Activated CD4-positive, alpha-beta T cell treated with anti-CD3 and anti-CD28 coated beads for 48 hours (primary cell): ENCODE measurements at places on chromosomes 1 and 21.

DNA sequence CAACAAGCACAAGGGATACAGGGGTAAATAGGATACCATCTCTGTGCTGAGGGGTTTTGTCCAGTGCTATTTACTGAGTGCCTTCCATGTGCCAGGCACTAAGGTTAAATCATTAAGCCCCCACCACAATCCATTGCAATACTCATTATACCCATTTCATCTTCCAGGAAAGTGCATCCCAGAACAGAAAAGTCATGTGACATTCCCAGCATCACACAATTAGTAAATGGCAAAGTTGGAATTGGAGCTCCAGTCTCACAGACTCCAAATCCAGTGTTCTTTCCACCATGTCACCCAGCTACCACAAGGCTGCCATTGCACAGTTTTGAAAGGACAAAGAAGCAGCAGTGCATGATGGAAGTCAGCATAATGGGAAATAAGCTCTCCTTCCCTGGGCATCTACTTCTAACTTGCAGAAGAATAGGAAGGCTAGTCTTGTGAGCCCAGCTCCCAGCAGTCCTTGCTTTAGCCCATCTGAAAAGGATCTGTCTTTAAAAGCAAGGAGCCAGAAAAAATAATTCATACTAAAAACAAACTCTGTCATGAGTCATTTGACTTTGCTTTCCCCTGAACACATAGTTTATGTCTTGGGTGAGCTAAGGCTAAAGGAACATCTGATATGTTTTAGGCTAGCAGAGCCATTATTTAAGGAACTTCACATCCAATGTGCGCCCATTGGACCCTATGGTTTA, 111.4 kb upstream of the HOOK1 start:
- no peak for DNase-seq

DNA sequence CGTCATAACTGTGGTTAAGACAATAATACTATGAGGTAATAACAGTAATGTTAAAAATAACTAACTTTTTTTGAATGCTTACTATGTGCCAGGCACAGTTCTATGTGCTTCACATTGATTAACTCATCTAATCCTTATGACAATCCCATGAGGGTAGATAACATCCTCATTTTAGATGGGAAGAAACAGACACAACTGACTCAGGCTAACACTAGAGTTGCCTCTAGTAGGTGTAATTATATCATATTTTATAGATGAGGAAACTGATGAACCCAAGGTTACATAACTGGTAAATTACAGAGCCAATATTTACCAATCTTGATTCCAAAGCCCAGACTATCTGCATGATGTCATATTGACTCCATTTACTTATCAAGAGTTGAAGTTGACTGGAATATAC, 23.5 kb downstream of the SERPINC1 start:
- DNase-seq = no peak

DNA sequence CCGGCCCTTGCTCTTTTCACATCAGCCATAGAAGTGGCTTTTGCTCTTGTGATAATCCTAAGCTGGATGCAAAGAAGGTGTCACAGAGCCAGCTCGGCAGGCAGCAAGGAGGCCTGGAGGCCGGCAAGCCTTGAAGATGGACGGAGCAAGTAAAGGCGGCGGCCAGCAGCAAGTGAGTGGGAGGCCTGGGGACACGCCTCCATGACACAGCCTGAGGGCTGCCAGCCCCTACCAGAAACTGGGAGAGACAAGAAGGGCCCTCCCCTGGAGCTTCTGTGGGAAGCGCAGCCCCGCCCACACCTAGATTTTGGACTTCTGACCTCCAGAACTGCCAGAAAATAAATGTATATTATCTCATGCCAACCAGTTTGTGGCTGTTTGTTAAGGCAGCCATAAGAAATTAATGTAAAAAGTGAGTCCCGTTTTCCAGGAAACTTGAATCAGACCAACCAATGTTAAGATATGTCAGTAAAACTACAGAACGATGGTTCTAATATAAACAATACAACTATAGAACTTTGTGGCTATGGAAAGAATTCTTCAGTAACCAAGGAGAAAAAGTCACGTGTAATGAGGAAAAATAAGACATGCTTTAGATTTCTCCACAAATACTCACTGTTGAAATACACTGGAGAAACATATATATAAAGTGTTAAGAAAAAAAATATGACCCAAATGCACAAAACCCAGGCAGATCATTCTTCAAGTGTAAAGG, 49.9 kb downstream of the BACE2 start:
- no peak for DNase-seq

DNA sequence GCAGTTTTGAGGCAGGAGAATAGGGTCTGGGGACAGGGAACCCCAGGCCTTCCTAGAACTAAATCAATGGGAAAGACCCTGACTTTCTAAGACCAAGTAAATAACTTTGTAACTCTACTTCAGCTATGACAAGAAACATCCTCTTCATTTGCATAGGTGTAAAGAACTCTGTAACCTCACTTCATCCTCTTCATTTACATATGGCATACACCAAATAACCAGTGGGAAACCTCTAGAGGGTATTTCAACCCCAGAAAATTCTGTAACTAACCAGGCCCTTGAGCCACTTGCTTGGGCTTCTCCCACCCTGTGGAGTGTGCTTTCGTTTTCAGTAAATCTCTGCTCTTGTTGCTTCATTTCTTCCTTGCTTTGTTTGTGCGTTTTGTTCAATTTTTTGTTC, 495.6 kb downstream of the SIPA1L2 start:
- DNase-seq = no peak

DNA sequence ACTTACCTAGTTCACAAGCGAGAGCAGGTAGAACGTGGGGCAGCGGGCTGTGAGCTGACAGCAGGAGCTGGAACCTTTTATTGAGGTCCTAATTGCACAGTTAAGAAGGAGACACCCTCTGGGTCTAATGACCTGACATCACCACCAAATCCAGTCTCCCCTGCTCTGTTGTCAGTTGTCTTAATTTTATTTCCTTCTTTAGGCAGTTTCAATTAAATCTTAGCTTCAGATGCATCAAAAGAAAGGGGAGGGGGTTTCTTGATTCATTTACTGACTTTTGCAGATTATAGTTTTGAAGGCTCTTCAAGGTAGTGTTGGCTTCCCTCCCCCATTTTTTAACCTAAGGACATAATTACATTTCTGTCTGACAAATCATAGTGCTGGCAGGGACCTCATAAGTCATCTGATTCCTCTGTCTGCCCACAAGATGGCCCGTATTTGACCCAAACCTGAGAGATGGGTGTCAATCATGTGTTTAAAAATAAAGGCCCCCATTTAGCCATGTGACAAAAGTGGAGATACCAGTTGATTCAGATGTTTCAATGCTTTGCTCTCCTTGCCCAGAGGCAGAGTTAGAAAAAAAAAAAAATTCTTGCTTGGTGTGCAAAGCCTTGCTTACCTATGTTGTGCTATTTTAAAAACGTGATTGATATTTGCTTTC, at the start of gene TCHHL1:
Gene TCHHL1, minus strand, starts transcription at position 51 of the 661 bp plus-strand sequence. CDS start 921 bp downstream, outside the sequence.
- no peak for DNase-seq

GRCh38 chr1:239545466-239545865, 159.1 kb downstream of the CHRM3 start:
- no peak for DNase-seq

DNA sequence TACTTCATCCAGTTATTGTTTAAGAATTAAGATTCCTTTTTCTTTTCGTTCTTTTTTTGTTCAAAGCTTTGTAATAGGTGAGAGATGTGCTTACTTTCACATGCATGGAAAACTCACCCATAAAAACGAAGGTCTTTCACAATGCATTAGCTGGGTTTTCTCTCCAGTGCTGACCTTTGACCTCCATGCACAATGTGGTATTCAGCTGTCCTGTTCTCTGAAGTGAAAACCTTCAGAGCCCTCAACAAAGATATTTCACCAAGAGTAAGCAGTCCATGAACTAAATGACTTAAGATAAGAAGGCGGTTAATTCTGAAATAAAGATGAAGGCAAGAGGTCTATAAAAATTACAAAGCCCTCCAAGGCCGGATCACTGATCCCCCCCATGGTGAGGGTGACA, 77.1 kb upstream of the IPO9 start:
- DNase-seq = no peak

- DNase-seq = peak; percentile 7
These were observed 508 bp downstream of the RAVER2 start for GRCh38 chr1:64745181-64745985.

DNA sequence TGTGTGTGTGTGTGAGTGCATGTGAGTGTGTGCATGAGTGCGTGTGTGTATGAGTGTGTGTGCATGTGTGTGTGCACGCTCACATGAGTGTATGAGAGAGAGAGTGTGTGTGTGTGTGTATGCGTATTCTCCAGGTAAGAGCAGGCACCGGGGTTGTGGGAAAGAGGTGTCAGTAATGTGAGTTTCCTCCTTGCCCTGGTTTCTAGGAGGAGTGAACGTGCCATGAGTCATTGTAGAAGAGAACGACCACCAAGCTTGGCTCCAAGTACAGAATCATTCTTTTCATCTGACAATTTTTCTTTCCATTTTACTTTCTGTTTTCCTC, 79.1 kb downstream of the POFUT2 start:
- peak; percentile 19 for DNase-seq

DNA sequence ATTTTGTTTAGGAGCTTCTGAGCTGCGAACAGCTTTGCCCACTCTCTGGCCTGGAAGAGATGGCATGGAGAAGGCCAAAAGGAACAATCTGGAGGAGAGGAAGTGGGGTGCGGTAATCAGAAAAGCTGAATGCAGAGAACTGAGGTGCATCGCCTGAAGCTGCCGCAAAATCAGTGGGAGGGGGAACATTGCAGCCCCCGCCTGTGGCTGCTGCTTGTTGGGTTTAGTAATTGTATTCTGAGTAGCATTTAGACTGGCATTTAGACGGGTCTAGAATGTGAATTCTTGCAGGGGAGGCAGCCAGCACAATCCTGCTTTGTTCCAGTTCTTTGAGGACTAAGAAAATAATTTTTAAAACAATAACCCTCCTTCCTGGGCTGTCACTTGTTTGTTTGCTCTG, 25.4 kb downstream of the NFASC start:
- DNase-seq = no peak

DNA sequence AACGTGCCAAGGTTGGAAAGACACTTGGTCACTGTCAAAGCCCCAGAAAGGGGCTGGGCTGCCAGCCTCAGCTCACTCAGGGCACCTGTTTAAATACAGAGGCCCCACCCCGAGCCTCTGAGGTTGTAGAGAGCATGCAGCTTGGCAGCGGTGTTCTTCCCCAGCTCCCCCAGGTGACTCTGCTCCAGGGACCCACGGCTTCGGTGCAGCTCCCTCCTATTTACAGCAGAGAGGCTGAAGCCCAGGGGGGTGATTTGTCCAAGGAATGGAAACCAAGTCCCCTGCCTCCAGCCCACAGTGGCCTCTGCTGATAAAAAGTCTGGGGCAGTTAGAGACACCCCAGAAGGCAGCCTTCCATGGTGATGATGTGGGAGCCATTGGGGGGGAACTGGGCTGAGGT, 9.1 kb upstream of the C1QA start:
- DNase-seq = no peak

DNA sequence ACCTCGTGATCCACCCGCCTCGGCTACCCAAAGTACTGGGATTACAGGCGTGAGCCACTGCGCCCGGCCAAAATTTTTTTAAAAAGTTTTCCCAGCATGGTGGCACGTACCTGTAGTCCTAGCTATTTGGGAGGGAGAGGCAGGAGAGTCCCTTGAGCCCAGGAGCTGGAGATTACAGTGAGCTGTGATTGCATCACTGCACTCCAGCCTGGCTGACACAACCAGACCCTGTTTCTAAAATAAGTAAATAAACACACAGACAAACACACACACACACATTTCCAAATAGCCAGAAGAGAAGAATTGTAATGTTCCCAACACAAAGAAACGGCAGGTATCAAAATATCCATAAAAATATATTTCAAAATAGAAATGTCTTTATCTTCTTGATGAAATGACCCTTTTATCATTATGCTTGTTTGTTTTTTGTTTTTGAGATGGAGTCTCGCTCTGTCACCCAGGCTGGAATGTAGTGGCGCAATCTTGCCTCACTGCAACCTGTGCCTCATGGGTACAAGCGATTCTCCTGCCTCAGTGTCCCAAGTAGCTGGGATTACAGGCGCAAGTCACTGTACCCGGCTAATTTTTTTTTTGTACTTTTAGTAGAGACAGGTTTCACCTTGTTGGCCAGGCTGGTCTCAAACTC, 9.3 kb downstream of the HES2 start:
- no peak for DNase-seq

GRCh38 chr1:161127649-161128048, 4.8 kb downstream of the DEDD start:
- no peak for DNase-seq

DNA sequence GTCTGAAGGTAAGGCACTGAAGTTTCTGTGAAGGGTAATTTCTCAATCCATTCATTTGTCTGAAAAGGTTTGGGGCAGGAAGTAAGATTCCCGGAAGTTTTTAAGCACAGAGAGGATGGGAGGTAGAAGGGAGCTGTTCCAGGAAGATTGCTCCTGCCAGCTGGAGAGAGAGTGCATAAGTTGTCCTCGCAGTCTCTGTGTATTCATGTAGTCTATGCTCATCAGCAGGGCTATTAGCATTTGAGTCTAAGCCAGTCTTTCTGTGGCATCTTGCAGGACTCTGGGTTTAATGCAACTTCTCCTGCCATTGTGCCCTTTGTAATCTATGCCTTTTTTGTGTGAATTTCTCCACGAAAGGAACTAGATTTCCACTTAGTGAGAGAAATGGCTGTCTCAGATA, 140.8 kb upstream of the FGGY start:
- DNase-seq = no peak

- no peak for DNase-seq
These were observed 164.9 kb downstream of the NFIA start for GRCh38 chr1:61247051-61247825.

GRCh38 chr1:198888379-198888943, 249.6 kb downstream of the PTPRC start:
- no peak for DNase-seq

DNA sequence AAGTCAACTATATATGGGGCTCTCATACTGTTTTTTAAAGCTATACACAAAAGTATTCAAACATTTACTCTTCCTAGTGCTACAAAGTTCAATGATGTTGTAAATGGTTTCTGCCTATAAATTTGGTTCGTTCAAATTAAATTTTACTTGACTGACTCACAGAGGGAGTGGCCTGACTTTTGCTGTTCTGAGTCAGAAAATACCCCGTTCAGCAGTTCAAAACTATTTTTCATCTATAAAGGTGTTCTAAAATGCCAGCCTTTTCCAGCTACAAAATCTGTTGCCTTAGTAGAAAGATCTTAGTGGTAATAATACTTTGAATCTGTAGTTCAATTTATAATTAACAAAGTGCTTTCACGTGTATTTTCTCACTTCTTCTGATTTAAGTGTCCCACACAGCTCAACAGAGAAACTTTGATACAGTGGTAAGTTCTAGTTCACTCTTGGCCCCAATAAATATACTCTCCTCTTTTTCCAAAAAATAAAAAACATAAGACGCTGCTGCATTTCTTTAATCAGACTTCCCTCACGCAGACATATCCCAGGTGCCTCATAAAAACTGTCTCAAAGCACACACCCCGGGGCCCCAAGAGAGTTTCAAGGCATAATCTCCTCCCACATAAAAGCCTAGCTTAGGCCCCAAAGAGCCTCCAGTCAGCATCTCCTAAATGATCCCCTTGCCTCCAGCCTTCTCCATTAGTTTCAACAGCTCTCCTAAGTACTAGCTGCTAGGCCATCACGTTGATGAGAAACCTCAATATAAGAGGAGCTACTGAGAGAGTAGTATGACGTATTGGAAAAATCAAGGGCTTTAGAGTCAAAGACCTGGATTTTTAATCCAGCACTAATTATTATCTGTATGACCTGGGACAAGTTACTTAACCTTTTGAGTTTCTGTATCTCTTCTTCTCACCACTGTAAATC, 3.2 kb downstream of the PTP4A2 start:
- DNase-seq = peak; percentile 51

GRCh38 chr1:200359610-200360163, 50.1 kb downstream of the ZNF281 start:
- no peak for DNase-seq

- no peak for DNase-seq
These were observed 105.5 kb downstream of the NUF2 start for GRCh38 chr1:163427279-163427678.
